ENCODE measurements at places on chromosomes 4 and X.

DNA sequence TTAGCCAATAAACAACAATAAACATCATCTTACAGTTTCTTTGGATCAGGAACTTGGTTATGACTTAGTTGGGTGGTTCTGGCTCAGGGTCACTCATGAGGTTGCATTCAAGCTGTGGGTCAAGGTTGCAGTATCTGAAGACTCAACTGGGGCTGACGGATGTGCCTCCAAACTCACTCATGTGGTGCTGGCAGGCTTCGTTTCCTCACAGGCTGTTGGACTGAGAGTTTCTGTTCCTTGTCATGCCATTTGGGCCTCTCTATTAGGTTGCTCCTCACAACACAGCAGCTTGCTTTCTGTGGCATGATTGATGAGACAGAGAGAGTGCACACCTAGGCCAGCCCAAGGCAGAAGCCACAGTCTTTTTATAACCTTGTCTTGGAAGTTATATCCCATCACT, 20.7 kb downstream of the FRMPD3 start:
- no peak for DNase-seq

- no peak for DNase-seq
Measured at GRCh38 chr4:89171176-89171805, 60.0 kb downstream of the TIGD2 start.

GRCh38 chr4:102478186-102478585, 23.0 kb upstream of the NFKB1 start:
- no peak for DNase-seq

DNA sequence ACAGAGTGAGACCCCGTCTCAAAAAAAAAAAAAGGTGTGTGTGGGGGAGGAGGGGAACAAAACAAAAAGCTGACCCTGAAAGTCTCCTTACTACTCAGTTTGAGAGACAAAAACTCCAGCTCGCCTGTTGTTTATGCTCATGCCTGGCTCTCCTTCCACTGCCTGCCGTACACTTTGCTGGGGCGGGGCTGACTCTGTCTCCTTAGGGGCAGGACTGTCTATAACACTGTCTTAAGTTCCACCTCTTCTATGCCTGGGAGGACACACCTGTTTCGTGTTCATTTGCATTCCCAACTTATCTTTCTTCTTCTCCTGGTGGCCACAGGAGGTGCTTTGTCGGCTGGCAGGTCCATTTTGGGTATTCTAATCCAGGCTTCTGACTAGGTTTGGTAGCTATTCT, 81.4 kb downstream of the MTNR1A start:
- DNase-seq: no peak

GRCh38 chrX:81537723-81538122, 335.8 kb downstream of the SH3BGRL start:
- no peak for DNase-seq

DNA sequence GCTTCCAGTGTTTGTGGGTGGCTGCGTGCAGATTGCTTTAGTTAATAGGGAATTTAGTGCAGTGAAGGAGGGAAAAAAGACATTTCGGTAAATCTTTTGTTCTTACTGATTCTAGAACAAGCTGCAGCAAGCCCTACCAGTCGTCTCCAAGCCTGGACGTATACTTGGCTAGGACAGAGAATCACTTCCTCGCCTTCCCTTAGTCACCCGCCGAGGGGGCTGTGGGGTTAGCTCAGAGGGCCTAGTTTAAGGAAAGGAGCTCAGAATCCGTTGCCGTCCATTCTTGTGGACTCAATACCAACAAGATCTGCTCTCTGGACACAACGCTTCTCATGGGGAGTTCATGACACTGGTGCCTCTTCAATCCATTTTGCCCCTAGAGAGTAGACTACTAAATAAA, 36.3 kb upstream of the FAT1 start:
- DNase-seq: no peak

DNA sequence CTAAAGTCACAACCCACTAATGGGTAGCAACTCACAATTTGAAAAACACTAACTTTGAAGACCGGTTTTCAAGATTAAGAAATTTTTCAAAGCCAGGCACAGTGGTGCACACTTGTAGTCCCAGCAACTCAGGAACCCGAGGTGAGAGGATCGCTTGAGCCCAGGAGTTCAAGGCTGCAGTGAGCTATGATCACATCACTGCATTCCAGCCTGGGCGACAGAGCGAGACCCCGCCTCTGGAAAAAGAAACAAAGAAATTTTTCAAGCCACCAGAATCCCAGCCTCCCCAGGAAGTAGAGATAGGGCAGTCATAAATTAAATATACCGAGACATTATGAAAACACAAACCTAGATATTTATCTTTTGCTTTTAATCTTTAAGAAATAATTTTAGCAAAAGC, 13.0 kb downstream of the SMARCA1 start:
- DNase-seq: no peak

DNA sequence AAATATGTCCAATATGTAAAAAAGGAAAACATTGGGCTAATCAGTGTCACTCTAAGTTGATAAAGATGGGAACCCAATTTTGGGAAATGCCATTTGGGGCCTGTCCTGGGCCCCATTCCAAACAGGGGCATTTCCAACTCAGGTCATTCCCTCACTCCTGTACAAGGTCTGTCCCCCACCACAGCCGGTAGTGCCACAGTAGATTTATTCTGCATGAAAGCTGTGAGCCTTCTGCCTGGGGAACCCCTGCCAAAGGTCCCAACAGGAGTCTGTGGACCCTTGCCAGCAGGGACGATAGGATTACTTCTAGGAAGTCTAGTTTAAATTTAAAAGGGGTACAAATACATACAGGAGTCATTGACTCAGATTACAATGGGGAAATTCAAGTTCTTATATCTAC, 317.6 kb upstream of the GNPDA2 start:
- no peak for DNase-seq

GRCh38 chr4:107866726-107867125, 42.0 kb downstream of the SGMS2 start:
- no peak for DNase-seq

- DNase-seq: no peak
Measured at GRCh38 chr4:185794637-185795036, 17.4 kb downstream of the SORBS2 start.

GRCh38 chr4:10666616-10667015, 18.0 kb downstream of the CLNK start:
- no peak for DNase-seq

DNA sequence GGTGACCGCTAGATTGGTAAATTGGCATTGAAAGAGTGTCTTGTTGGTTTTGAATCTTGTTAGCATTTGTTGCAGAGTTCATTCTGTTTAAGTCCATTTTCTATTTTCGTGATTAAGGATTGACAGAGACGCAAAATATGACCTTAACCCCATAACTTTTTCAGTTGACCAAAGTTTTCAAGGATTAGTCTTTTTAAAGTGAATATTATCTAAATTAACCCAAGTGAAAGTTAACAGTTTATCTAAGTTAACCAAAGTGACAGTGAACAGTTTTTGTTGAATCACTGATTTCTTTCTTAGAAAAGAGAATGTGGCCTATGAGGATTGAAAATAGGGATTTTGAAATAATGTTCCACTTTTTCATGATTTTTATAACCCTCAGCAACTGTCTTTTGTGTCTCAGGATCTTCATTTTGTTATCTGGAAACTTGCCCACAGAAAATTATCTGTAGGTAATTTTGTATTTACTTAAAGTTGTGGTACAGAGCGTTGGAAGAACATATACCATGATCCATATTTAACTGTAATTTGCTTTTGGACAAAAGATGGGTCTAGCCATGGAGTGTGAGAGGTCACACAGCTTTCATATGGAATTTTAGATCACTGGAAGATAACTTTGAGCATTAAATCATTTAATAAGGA, 3.3 kb downstream of the CPEB2 start:
- DNase-seq: no peak

- no peak for DNase-seq
Measured at GRCh38 chr4:52367282-52367830, 291.7 kb downstream of the USP46 start.

- DNase-seq: no peak
Measured at GRCh38 chr4:126358041-126358440, 1043.3 kb downstream of the FAT4 start.

GRCh38 chr4:55650483-55650882, 14.4 kb upstream of the NMU start:
- no peak for DNase-seq

DNA sequence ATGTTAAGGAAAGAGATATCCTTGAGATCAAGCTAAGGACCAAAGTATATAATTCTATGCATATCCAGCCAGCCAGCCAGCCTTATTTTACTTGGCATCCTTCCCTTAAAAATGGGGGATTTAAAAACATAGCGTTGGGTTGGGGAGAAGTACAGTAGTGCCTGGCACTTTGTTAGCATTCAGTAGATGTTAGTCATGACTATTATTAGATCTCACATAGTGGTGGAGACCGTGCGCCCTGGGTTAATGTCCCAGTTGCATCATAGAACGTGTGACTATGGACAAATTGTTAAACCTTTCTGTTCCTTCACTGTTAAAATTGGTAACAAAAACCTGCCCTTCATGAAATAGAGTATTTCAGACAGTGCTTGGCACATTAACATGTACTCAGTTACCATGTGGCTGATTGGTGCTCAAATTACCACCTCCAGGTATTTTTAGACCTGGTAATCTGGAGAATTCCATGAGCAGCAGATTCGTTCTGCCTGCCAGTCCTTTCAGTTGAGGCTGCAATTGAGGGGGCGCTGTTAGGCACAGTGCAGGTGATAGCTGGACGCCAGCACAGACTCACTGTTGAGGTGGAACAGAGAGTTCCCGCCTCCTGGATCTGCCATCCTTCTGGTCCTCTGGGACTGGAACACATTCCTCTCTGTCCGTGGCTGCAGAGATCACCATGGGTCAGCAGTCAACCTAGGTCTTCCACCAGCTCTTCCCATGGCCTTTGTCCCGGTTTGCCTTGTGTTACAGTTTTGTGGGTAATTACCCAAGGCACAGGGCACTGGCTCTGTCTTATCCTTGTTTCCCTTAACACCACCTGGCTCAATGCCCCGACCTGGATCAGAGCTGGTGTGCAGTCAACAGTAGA, 31.7 kb downstream of the RBBP7 start:
- DNase-seq: no peak
